ENCODE measurements at places on chromosomes 2 and 18. TPM values are rescaled to one million over a fixed set of nuclear protein-coding genes. Genes with fewer than 3 reads are reported as not detected.

The TRIM43B gene
- not detected for total RNA-seq

The IL18RAP gene
- total RNA-seq, result not detected

DNA sequence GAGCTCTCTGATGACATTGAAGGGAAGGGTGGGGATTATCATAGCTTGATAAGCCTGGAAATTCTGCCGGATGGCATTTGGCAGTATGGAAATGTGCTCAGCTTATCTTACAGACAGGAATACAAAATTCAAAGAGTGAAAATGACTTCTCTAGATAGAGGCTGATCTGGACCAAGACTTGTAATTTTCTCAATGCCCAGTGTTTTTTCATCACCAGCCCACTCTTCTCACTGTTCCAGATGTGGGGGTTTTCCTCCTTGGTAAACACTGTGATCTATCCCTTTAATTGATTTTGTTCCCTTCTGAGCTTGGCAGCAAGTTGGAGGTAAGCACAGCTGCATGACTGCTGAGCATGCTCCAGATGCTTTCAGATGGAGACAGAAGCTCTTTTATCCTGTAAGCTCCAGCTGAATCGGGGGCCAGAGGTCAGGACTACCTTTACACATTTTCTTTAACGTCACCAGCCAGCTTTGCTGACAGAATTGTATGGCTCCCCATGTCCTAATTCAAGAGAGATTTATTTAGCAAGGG lies 287.4 kb upstream of the TCF4 start:
- DNase-seq, result no peak

GRCh38 chr2:42150159-42150558 lies 19.0 kb upstream of the EML4 start:
- DNase-seq, result no peak

DNA sequence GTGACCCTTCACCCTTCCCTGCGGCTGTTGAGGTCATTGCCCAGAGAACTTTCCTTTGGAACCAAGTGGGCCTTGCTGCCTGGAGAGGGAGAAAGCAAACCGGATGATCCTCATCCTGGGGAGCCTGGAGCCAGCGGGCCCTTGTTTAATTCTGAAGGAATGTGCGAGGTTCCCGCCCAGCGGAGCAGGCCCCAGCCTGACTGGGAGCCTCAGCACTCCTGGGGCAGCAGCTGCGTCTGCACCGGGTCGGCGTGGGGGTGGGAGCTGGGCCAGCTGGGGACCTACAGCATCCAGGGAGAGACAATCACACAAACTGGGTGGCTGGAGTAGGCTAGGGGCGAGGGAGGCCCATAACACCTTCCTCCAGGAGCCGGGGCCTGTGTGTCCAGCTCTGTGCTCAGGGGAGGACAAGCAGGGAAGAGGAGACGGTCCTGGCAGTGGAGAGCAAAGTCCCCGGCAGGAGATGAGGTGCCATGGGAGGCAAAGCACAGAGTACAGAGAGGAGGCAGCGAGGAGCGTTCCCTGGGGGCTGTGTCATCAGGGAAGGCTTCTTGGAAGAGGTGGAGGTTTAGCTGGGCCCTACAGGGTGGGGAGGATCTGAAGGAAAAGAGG lies 61.9 kb upstream of the HAAO start:
- no peak for DNase-seq

GRCh38 chr2:66275984-66276383 lies 158.9 kb upstream of the MEIS1 start:
- DNase-seq, result no peak

The NGEF gene
- total RNA-seq, result 1.3 TPM

The CRACDL gene
- total RNA-seq, result 24.3 TPM

GRCh38 chr2:66579186-66580126 lies 144.5 kb downstream of the MEIS1 start:
- no peak for DNase-seq

- no peak for DNase-seq
These were observed 2.8 kb downstream of the TMEM18 start for GRCh38 chr2:674321-674985.

GRCh38 chr2:219759801-219760200 lies 132.4 kb downstream of the SLC4A3 start:
- no peak for DNase-seq

DNA sequence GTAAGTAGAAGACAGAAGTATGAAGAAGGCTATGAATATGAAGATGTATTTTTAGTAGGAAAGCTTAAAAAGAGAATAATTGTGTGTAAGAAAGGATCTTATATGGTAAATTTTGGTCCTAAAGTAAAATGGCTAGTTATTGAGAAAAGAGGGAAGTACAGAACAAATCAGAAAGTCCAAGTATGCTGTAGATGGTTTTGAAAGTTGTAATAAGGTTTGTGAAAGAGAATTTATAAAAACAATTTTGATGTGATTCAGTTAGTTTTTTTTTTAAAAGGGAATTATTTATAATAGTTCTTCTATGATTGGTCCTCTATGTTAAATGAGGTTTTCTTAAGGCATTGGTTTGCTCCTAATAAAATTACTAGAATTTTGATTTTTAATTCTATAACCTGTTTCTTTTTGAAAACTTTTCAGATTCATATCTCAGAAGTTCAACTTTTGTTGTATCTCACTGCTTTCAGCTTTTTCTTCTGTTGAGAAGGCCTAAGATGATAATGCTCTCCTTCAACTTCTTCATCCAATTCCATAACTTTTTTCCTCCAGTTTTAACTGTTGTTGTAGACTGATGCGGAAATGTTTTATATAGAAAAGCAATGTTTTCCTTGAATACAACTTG lies 322.7 kb downstream of the NOL4 start:
- no peak for DNase-seq
